T-helper 1 cell (primary cell): ENCODE measurements at places on chromosomes 2 and 18.

DNA sequence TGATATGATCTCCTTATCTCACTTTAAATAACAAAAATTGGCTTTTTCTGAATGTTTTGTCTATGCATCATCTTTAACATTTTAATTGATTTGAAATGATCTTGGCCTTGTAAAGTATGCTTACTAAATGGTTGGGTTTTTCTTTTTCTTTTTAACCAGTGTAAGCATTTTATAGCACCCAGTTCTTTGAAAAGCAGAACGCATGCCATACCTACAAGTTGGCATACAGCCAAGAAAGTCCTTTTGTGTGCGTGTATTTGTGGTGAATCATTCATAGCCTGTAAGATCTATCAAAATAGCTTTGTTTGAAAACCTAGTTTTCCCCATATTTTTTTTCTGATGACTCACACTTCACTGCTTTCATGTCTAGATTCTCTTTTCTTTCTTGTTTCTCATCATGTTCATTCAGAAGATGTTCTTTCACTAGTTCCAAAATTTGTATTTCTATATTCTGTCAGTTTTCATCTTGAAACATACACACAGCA, 4.1 kb upstream of the VRK2 start:
- DNase-seq, result no peak

GRCh38 chr2:39516347-39517101, 79.4 kb upstream of the MAP4K3 start:
- no peak for DNase-seq

- no peak for DNase-seq
These were observed 40.6 kb downstream of the KIAA2012 start for GRCh38 chr2:202113571-202114142.

DNA sequence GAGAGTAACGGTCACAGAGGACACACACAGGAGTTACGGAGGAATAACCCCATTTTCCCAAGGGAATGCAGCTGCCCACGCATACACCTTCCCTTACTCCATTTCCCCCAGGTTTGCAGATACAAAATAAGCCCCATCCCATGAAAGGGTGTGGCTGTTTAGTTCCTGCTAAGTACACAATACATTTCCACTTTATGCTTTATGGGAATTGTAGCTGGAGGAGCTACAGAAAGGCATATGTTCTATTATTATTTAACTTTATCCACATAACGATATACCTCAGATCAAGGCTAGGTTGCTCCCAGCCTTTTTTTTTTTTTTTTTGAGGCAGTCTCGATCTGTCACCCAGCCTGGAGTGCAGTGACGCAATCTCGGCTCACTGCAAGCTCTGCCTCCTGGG, 22.7 kb upstream of the INO80D start:
- no peak for DNase-seq

DNA sequence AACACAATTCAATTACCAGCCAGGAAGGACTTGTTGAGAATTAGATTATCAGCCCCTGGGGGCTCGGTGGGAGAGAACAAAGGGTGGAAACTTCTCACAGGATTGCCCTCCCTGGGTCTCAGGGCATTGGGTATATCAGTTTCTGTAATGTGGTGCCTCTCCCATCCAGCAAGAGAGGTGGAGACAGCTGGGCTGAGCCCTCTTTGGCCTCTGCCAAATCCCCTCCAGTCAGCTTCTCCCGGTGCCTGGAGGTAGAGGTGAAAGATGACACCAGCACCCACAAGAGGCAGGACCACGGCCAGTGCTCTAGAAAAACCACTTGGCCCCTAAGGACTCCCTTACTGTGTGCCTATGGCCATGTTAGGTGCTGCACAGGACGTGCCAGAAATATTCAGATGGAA, 179.7 kb downstream of the HAUS1 start:
- no peak for DNase-seq

DNA sequence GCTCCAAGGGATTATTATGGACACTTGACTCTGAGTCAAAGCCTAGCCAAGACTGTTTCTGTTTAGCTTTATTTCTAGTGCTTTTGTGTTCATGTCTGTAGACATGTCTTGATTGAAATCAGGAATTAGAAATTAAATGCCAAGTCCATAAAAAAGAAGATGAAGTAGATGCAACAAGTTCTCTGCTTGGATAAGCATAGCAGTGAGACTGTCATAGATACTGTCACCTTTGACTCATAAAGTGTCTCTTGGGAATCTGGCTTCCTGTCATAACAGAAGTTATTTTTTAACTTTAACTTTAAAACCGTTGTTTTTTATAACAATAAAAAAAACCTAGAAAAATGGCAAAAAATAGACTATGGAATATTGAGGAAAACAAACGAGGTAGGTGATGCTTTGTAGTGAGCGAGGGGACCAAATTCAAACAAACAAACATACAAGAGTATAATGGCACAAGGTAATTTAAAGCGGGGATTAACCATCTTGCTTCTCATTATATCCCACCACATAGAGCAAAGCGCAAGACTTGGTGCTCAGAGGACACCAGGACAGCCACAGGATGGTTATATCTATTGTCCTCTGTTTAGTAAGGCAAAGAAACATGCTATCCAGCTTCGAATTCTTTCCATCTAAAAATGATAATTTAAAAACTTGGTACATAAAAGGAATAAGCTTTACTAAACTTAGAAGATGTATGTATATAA, 64.6 kb downstream of the CD226 start:
- DNase-seq, result no peak

DNA sequence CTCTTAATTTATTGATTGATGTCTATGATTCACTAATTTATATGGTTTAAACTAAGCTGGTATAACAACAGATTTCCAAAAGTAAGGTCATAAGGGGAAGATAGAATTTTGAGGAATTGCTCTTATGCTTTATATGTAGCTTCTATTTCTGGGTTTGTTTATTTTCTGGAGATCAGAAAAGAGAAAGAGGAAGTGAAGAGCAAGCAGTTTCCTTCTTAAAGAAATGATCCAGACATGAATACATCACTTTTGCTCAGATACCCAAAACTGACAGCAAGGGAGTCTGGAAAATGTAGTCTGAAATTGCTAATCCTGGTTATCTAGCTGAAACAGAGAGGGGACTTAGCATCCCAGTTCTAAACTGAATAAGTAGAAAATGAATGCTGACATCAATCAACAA, 912.5 kb upstream of the CRIM1 start:
- DNase-seq, result no peak

- no peak for DNase-seq
These were observed 35.4 kb upstream of the COL6A3 start for GRCh38 chr2:237449193-237449881.

- no peak for DNase-seq
These were observed 81.9 kb downstream of the ADCYAP1 start for GRCh38 chr18:986552-986951.

DNA sequence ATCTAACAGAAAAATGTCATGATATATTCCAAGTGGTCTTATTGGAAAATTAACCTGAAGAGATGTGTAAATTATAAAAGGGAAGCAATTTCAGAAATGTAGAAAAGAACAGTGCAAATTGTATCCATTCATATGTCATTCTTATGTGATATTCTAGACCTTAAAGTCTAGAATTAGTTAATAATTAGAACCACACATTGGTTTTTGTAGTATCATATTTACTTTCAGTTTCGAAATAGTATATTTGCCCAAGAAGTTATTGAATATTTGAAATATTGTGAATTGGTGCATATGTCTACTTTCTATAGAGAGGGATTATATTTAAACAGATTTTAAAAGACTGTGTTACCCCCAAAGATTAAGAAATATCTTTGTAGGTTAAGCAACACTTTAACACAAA, 1348.6 kb upstream of the ACVR2A start:
- no peak for DNase-seq

- DNase-seq, result no peak
These were observed 36.1 kb downstream of the TET3 start for GRCh38 chr2:74020702-74021406.

GRCh38 chr18:21168880-21169279, 57.3 kb upstream of the ROCK1 start:
- no peak for DNase-seq
